Calu3 (cell line): ENCODE measurements at places on chromosomes 2 and 18. TPM values are rescaled to one million over a fixed set of nuclear protein-coding genes. Genes with fewer than 3 reads are reported as not detected.

DNA sequence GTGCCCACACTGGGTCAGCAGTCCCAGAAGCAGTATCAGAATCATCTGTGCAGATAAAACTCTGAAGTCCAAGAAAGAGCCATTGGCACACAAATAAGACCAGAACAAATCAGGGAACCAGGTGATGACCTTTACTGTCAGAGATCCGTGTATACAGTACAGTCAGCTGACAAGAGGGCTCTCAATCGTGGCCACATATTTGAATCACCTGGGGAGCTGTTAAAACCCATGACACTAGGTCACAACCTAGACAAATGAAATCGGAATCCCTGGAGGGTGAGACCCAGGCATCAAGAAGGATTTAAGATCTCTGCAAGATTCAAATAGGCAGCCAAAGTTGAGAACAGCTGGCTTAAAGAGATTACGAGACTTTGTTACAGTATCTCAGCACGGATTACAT lies 807.1 kb downstream of the RNF144A start:
- no peaks in the 10 kb centered on the region for H3K36me3 ChIP-seq
- H3K27me3 ChIP-seq = no peaks in the 10 kb centered on the region
- H3K27ac ChIP-seq = no peak overlapping the region
- H3K4me3 ChIP-seq = no peak overlapping the region

DNA sequence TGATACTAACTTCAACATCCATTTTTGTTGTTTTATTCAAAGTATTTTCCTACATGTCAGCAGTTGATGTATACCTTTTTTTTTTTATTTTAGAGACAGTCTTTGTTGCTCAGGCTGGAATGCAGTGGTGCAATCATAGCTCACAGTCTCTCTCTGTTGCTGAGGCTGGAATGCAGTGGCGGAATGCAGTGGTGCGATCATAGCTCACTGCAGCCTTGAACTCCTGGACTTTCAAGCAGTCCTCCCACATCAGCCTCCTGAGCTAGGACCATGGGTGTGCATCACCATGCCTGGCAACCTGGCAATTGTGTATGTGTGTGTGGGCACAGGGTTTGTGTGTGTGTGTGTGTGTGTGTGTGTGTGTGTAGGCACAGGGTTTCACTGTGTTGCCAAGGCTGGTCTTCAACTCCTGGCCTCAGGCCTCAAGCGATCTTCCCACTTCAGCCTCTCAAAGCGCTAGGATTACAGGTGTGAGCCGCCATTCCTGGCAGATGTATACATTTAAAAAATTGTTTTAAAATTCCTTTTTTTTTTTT lies 24.8 kb downstream of the SANBR start:
- H3K27ac ChIP-seq = no peak overlapping the region
- H3K4me1 ChIP-seq = no peaks in the 10 kb centered on the region
- no peak for DNase-seq
- no peaks in the 10 kb centered on the region for H3K27me3 ChIP-seq

GRCh38 chr2:20511130-20511529 lies 64.3 kb downstream of the RHOB start:
- H3K36me3 ChIP-seq = peaks cover 23% of the 10 kb centered on the region
- no peak overlapping the region for H3K4me3 ChIP-seq
- DNase-seq = no peak
- no peaks in the 10 kb centered on the region for H3K27me3 ChIP-seq
- H3K27ac ChIP-seq = peak overlapping the region; percentile 14
- H3K4me1 ChIP-seq = peaks cover 56% of the 10 kb centered on the region

GRCh38 chr2:182615036-182615435 lies 101.0 kb upstream of the DNAJC10 start:
- H3K4me3 ChIP-seq = no peak overlapping the region
- H3K27ac ChIP-seq = no peak overlapping the region
- H3K36me3 ChIP-seq = no peaks in the 10 kb centered on the region

DNA sequence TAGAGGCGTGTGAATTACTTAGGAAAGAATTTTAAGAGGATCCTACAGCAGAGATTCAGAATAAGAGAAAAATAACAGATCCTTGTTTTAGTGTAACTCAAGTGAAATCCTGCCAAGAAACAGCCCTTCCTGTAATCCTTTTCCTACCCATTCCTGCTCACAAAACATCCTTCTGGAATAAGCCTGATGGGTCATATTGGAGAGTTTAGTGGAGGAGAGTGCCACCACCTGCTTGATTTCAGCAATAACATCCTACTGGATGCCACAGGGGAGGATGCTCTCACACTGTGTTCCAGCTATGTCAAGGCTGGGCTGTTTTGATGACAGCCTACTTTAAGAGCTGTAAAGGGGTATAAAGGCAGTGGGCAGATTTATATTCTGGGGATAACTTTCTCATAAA lies 54.8 kb upstream of the CCDC178 start:
- H3K27ac ChIP-seq = no peak overlapping the region
- H3K4me3 ChIP-seq = no peak overlapping the region
- no peaks in the 10 kb centered on the region for H3K4me1 ChIP-seq
- DNase-seq = peak; percentile 28
- H3K27me3 ChIP-seq = peaks cover 6% of the 10 kb centered on the region

DNA sequence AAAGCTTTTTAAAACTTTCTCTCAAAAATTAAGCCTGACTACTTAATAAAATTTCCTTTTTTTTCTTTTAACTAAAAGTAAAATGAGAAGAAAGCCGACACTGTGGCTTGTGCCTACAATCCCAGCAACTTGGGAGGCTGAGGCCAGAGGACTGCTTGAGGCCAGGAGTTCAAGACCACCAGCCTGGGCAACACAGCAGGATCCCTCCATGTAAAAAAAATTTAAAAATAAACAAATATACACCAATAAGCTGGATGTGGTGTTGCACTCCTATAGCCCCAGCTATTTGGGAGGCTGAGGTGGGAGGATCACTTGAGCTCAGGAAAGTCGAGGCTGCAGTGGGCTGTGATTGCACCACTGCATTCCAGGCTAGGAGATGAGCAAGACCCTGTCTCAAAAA lies 37.4 kb downstream of the HNRNPLL start:
- H3K27me3 ChIP-seq = no peaks in the 10 kb centered on the region
- no peak overlapping the region for H3K27ac ChIP-seq
- no peak overlapping the region for H3K4me3 ChIP-seq
- DNase-seq = no peak
- peaks cover 19% of the 10 kb centered on the region for H3K36me3 ChIP-seq
- H3K4me1 ChIP-seq = no peaks in the 10 kb centered on the region

GRCh38 chr2:169999054-169999453 lies 171.8 kb downstream of the UBR3 start:
- peaks cover 6% of the 10 kb centered on the region for H3K36me3 ChIP-seq
- H3K4me1 ChIP-seq = peaks cover 12% of the 10 kb centered on the region
- H3K27ac ChIP-seq = no peak overlapping the region

- H3K4me1 ChIP-seq = no peaks in the 10 kb centered on the region
- no peaks in the 10 kb centered on the region for H3K27me3 ChIP-seq
- H3K4me3 ChIP-seq = no peak overlapping the region
Observed at GRCh38 chr2:18336975-18337374, 223.5 kb downstream of the RDH14 start.

GRCh38 chr2:109239720-109240119 lies 110.7 kb downstream of the SH3RF3 start:
- peaks cover 60% of the 10 kb centered on the region for H3K27me3 ChIP-seq
- no peak overlapping the region for H3K4me3 ChIP-seq
- no peak overlapping the region for H3K27ac ChIP-seq
- H3K4me1 ChIP-seq = peaks cover 22% of the 10 kb centered on the region

GRCh38 chr2:64021578-64021977 lies 2.4 kb upstream of the VPS54 start:
- peaks cover 14% of the 10 kb centered on the region for H3K4me1 ChIP-seq
- no peak overlapping the region for H3K27ac ChIP-seq
- no peak for DNase-seq
- no peak overlapping the region for H3K4me3 ChIP-seq
- peaks cover 27% of the 10 kb centered on the region for H3K36me3 ChIP-seq

Gene MPP4
- total RNA-seq = 0.44 TPM in 1 of 2 replicates, not detected in the other

Gene GPR45
- total RNA-seq = not detected in 2 replicates

Gene TLX2
- not detected in 2 replicates for total RNA-seq

Gene CTAGE1
- total RNA-seq = not detected in 2 replicates

Gene TUBA4B
- total RNA-seq = not detected in 2 replicates
